ENCODE measurements at places on chromosomes 12 and 14.

GRCh38 chr12:122980183-122981035 is at the start of gene ARL6IP4:
ARL6IP4 (plus strand) TSS chr12:122980681; CDS start chr12:122981140, 459 bp downstream.
- DNase-seq: peak; percentile 77

DNA sequence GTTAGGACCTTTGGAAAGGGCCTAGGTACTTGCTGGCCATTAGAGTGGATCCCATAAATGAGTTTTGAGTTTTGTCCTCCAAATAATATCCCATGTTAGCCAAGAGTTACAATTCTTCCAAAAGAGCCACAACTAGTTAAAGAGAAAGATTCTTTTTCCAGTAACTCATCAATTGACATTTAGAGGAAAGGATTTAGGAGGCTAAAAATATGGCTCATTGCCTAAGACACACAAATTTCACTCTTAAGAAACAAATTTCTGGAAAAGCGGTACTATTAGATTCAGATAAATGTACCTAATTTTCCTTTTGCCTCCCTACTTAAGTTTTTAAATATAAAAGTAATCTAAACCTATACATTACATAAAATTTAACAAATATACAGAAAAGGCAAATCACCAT is 21.3 kb downstream of the DACT1 start:
- no peak for DNase-seq

DNA sequence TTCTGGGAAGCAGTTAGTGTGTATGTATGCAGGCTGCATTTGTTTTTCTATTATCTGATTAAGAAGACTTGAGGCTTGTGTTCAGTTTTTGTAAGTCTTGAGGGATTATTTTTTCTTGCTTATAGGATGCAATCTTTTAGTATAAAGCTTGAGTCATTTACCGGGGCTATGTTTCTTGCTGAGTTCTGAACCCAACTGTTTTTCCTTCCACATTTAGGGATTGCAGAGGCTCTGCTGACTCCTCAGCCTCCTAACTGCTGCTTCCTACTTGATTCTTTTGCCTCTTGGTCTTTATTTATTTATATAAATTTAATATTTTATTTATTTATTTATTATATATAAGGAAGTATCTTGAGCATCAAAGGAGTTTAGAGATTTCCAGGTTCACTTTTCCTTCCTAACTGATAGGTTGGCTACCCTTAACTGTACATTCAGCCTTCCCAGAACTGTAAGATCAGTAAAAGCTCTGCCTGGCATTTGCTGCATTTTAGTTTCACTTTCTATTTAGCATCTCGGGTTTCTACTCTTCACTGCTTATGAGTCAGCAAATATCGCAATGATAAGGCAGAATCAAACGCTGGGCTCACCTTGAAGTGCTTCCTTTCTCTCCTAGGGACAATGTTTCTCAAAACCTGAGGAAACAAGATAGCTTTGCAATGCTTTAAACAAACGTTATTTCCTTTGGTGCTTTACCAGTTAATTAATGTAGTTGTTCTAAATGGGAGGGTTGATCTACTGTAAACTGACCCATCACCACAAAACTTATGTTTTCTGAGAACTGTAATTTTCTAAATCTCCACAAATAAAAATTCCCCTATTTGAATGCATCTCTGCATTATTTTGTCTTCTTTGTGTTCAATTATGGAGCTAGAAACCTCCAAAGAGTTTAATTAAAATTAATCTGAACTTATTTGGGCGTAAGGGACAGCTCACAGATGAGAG is 1183.7 kb upstream of the TMEM132C start:
- peak; percentile 74 for DNase-seq

DNA sequence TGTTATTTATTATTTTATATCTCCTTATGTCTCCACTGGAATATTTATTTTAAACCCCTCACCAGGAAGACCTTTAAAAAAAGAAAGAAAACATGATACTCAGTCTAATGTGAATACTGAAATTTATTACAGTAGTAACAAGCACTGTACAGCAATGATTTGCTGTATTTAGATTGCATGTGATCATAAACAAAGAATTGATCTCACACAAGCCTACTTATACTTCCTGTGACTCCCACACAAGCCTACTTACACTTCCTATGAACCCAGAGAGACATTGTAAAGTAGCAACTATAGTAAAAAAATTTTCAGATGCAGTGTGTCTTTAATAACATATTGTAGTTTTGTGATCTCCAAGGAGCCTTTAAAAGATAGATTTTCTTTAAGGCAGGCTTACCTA is 142.7 kb upstream of the SYT1 start:
- DNase-seq: no peak

- DNase-seq: no peak
Measured at GRCh38 chr12:45944771-45945170, 45.6 kb downstream of the SCAF11 start.

DNA sequence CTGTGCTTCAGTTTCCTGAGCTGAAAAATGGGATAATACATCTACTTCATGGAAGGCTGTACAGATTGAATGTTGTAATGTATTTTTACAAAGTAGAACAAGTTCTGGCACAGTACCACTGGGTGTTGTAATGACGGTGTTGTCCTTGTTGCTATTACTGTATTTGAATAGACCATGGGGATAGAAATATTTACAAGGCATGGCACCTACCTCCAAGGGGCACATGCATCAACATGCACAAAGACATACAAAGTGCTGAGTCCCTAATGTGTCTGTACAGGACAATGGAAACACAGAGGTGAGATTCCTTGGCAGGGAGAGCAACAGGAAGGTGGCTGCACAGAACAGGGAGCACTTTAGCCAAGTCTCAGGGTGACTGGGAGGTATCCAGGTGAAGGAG is 930.6 kb upstream of the TMEM132C start:
- DNase-seq: no peak

- DNase-seq: no peak
Measured at GRCh38 chr12:94498073-94498472, 38.4 kb upstream of the CEP83 start.

DNA sequence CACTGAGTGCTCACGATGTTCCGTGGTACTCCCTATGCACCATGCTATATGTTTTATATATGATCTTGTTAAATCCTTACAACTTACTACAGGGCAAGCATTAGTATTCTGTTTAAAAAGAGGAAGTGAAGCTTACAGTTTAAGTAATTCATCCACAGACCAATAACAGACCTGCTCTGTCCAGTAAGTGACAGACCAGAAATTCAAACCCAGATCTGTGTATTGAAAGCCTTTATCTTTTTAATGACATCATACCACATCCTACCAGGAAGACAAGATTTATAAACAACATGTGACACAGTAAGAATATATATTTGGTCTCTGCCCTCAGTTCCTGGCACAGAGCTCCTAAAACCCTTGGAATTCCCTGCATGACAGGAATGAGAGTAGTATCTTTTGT is 206.5 kb downstream of the STXBP6 start:
- peak; percentile 17 for DNase-seq

DNA sequence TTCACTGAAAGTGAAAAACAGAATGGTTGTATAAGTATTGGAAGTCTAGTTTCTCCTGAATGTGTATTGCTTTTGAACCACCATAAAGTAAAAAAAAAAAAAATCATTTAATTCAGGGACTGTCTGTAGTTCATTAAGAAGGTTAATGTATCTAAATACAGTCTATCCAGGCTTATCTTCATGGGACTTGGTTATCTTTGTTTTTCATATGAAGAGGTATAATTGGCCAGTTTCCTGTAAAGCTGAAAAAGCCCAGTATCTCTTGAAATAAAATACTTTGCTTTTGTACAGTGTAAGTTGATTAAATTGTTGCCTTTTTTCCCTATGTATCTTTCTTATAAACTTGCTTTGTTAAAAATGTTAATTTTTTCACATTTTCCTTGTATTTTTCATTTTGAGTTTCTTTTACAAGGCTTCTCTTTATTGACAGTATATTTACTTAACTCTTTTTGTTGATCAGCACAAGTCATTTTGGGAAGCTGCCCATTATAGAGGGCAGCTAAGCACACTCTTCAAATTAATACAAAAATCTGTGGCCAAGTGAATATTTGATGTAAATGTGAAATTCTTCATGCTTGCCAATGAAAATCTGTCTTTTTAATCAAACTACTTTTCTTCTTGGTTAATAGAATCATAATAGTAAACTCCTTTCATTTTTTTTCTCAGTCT is 156.0 kb downstream of the TMTC3 start:
- DNase-seq: no peak

- DNase-seq: no peak
Measured at GRCh38 chr12:50936821-50937530, 15.4 kb upstream of the HIGD1C start.

- peak; percentile 2 for DNase-seq
Measured at GRCh38 chr14:38056270-38056669, 151.4 kb upstream of the SSTR1 start.

DNA sequence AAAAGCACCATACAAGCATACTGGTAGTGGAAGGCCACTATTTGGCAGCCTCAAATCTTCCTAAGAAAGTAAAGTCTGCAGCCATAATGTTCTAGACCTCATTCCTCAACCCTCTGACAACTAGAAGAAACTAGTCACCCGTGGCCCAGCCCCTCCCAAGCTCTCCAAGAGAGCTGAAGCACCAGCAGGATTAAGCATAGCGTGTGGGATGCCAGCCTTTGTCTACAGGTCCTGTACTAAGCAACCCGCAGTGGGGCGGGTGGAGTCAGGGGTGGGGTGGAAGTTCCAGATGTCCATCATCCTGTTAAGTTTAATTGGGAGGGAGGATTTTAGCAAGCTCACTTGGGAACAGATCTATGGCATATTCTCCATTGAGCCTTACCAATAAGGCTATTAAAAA is 14.2 kb downstream of the SLC11A2 start:
- peak; percentile 54 for DNase-seq

DNA sequence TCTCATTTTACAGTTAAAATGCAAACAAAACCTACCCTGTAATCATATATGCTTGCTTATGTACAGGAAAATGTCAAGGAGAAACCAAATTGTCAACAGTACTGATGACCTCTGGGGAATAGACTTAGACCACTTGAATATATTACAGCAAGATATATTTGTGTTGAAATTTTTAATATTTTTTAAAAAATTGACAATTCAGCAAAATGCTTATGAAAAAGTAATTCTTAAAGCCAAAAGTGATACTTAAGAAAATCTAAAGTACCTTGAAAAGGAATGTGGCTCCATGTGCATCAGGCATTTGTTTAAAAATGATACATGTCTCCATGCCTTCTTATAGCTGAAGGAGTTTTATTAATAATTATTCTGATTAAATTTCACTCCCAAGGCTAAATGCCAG is 49.2 kb downstream of the PTPN21 start:
- DNase-seq: no peak

GRCh38 chr12:42086031-42086430 is 58.6 kb downstream of the GXYLT1 start:
- DNase-seq: no peak

- DNase-seq: no peak
Measured at GRCh38 chr14:55449116-55449515, 8.7 kb upstream of the TBPL2 start.

DNA sequence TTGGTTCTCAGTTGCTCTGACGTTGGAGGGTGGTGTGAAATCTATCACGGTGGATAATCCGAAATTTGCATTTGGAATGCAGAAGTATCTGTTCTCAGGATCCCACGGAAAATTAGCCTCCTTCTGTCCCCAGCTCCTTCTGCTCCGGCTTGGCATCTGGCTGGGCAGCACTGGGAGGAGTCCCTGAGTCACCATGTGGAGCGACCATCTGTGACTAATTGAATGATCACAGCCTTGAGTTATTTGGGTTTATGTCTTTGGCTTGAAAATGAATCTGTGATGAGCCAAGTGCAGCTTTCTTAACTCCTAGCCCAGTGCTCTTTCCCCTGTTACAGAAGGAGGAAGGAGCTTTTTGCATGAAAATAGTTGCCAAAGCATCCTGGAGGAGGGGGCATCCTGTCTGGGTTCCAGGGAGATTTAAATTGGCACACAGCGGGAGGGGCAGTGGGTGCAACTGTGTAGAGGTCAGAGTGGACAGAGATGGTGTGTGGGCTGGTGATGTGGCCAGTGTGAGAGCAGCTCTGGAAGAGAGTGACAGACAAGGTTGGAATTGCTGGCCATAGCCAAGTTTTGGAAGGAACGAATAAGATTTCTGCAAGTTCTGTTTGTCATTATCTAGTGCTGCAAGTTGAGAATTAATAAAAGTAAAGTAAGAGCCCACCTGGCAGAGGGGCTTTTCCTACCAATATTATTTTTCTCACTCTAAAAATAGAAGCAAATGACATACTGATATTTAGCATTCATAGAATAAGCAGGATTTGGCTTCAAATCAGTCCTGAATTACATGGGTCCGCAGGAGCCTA is 74.4 kb downstream of the SLC24A4 start:
- DNase-seq: peak; percentile 92

- DNase-seq: no peak
Measured at GRCh38 chr14:64950889-64951288, 8.3 kb upstream of the GPX2 start.

DNA sequence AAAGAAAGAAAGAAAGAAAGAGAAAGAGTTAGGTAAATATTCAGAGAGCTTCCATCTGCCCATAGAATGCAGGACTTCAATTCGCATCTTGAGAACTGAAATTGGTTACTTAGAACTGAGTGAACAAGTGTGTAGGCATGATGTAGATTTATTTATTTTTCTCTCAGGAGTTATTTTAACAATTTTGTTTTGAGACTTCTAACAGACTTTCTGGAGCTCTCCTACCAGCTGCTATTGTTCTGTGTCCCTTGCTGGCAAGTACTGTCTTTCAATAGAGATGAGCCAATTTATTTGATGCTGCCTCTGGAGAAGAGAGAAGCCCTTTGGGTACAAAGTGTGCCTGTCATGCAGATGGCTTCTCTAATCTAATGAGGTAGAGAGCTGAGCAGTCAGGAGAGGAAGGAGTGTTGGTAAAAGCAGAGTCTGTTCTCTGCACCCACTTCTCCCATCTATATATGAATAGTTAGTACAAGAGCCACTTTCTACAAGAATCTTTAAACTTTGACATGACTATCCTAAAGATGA is 67.0 kb downstream of the SYT1 start:
- no peak for DNase-seq

DNA sequence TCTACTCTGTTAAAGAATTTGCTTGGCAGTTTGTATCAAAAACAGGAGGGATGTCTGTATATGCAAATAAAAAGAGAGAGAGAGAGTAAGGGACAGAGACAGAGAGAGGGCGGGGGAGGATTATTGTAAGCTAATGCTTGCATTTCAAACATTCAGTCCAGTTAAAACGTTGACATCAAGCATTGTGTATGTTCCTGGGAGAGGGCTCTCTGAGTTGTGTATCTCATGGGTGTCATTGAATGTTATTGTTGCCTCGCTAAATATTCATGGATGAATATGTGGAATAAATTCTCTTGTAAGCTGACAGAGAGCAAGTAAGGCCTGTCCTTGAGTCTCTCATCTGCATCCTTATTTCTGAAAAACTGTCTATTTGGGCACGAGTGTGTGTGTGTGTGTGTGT is 78.8 kb upstream of the VRK1 start:
- no peak for DNase-seq

DNA sequence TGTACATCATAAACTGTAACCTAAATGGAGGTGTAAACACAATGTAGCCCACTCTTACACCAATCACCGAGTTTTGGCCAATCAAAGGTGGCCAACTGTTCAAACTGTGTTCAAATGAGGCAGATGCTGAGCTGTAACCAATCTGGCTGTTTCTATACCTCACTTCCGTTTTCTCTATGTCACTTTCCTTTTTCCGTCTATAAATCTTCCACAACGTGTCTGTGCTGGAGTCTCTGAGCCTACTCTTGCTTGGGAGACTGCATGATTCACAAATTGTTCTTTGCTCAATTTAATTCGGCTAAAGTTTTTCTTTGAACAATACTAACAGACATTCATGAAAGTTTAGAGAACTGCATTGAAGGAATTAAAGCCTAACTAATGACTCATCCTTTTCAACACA is 547.1 kb upstream of the USP15 start:
- DNase-seq: peak; percentile 1

All from suppressor macrophage treated with lipopolysaccharide for 4 hours (primary cell).